Frontal cortex (tissue), 4 donors: ENCODE measurements at places on chromosomes 3 and 15. TPM values are rescaled to one million over a fixed set of nuclear protein-coding genes. Genes with fewer than 3 reads are reported as not detected.

The CHL1 gene
- total RNA-seq = 1,010 TPM

The ZNF501 gene
- 25.7 TPM for total RNA-seq

The GORASP1 gene
- total RNA-seq = 20.4 TPM

The CFAP91 gene
- total RNA-seq = 7.7 TPM

The C3orf70 gene
- 30.6 TPM for total RNA-seq

The ZBED2 gene
- total RNA-seq = not detected

The FBXW12 gene
- total RNA-seq = 1.6 TPM

The CMTM6 gene
- 24.9 TPM for total RNA-seq

The ARHGAP31 gene
- total RNA-seq = 2.0 TPM

The SPINK8 gene
- total RNA-seq = not detected

The MDFIC2 gene
- total RNA-seq = not detected

The FAM227B gene
- 5.3 TPM for total RNA-seq

The SH3GL3 gene
- 187 TPM for total RNA-seq

The LNP1 gene
- 11.0 TPM for total RNA-seq

The SERINC4 gene
- 0.41 TPM for total RNA-seq

The CRYGS gene
- total RNA-seq = 1.6 TPM

The B2M gene
- 295 TPM for total RNA-seq

The CPLX3 gene
- total RNA-seq = 0.82 TPM

The TGM4 gene
- total RNA-seq = not detected

The MYRIP gene
- 10.6 TPM for total RNA-seq
